Left cardiac atrium (tissue), 4 donors: ENCODE measurements at places on chromosomes 2 and 18.

DNA sequence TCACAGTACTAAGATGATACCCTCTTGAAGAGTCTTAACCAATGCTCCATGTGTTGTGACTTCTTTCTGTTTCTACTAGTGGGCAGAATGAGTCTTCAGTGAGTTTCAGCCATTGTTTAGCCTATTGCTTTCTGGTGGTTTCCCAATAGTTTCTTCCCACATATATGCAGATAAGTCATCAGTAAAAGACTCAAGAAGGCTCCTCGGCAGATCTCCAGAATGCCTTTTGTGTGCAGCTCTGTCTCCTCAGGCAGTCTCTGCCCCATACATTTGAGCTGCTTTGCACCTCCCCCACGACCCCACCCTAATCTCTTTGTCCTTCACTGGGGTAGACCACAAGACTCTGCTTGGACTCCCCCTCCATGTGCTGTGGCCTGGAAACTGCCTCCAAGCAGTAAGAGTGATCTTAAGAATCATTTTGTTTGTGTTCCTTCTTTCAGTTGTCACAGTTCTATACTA is 71.6 kb upstream of the CHRNA1 start:
- DNase-seq, result no peak

DNA sequence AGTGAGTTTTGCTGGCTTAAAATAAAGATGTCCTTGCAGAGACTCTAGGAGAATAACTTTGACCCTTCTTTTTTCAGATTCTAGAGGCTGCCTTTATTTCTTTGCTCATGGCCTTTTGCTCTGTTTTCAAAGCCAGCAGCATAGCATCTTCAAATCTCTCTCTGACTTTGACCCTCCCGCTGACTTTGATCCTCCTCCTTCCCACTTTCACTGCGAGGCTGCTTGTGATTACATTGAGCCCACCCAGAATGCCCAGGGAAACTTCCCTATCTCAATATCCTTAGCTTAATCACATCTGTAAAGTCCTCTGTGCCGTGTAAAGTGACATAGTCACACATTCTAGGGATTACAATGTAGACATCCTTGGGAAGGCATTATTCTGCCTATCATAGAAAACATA is 23.9 kb downstream of the TACR1 start:
- no peak for DNase-seq

DNA sequence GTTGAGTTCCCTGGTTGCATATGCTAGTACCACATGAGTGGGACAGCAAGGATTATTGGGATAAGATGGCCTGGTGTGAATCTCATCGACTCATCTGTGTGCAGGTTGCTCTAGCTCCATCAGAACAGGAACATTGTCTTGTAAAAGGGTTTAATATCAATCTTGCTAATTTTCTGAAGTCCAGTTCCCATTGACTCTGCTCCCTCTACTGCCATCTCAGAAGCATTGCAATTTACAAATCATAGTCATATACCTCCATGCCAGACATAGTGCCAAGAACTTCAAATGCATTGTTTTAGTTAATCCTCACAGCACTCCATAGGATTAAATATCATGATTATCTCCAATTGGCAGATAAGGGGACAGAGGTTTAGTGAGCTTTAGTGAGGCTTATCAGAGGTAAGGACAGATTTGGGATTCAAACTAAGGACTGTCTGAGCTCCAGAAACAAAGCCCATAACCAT is 4.8 kb upstream of the STAT4 start:
- no peak for DNase-seq

DNA sequence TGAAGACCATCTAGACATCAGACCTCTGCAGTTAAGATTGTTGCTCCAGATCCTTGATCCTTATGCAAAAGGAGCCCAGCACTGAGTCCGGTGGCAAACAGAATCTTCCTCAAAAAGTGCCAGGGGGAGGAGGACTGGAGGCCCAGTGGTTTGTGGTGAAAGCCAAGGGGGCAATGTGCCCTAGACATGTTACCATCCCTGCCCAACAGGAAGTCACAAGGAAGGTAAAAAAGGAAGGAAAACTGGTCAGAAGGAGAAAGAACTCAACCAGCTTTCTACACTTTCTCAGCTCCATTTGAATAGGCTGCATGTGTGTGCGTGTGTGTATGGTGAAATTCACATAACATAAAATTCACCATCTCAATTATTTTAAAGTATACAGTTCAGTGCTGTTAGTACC is 25.0 kb upstream of the KDM3A start:
- DNase-seq, result no peak

DNA sequence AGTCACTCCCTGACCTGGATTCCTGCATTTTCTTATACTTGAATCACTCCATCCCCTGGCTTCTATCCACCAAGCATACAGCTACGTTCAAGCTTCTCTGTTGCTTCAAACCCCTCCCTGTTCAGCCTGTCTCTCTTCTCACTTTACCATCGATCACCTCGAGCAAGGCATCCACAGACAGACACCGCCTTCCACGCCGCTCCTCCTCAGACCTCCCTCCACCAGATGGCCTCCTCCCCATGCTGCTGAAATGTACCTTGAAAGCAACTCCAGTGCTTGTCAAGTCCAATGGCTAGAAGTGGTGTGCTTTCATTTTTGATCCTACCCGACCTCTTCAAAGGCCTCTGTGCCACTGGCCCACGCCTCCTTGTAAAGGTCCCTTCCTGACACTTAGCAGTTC is 131.3 kb upstream of the ACAA2 start:
- DNase-seq, result no peak
